ENCODE measurements at places on chromosomes 7 and 10.

DNA sequence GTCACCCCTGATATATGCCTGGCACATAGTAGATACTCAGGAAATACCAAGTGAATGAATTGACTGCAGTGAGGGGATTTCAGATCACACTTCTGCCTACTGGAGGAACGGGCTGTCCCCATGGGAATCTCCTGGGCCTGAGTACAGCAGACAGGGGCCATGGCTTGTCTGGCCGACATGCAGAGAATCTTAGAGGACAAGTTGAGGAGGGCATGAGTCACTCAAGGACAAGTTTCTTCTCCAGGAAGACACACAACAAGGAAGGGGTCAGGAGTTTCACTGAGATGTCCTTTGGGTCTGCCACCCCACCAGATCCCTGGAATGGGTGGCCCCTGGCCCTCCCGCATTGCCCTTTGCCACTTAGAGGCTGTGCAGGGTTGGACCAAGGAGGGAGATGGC lies 20.7 kb downstream of the PLPP4 start:
- DNase-seq: no peak

DNA sequence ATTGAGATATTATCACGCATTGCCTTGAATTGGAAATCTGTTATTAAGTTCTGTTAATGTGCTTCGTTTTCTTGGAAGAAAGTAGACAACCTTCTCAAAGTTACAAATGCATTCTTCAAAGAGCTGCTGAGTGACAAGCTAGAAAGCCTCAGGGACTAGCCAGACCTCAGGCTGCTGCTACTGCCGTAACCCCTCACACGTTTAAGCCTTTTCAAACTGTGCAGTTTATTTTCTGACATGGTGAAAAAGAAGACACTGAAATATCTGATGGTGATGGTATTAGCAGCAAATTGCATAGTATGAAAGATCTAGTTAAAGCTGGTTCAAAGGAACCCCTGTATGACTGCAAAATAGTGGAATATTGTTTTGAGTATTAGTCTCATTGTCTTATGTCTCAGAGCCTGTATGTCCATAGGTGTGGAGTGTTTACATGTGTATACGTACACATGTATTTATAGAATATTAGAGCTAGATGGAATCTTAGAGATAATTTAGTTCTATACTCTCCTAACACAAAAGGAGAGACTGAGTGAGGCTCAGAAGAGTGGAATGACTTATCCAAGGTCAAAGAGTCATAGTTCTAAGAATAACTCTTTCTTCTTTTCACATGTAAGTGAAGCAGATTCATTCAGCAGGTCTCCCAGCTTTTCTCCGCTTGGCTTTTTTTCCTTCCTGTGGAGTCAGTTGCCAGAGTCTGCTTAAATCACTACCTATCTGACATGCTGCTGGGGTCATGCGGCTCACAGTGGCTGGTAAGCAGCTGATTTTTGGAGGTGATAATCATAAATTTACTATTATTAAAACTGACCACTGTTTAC lies 431.9 kb downstream of the PLXDC2 start:
- DNase-seq: no peak

GRCh38 chr7:77833136-77833535 lies 34.6 kb downstream of the PHTF2 start:
- DNase-seq: no peak

- DNase-seq: no peak
Observed at GRCh38 chr10:44258460-44259089, 126.3 kb downstream of the CXCL12 start.

GRCh38 chr7:26200038-26200443 lies 505 bp downstream of the HNRNPA2B1 start:
- peak; percentile 73 for DNase-seq

DNA sequence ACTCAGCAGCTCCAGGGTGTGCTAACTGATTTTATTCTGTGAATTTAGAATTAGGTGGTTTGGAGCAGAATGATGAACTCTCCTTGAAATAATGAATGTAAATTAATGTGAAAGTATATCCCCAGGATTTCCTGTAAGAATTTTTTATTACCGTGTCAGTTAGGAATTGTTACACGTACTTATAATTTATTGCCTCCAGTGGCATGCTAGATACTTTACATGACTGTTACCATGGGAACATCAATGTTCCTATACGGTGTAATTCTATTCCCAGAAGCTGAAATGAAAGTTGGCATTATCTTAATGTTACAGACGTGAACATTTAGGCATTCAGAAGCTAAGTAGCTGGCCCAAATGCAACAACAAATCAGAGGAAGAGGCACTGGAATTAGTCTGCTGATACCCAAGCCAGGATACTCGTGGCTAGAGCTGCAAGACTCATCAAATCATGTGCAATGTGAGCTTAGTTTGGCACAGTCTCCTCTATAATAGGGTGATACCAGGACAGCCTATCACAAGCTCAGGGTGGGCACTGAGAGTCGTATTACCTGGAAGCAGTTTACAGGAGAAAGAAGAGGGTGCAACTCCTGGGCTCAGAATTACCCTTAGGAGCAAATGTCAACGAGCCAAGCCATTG lies 30.0 kb upstream of the PRKAR2B start:
- no peak for DNase-seq

DNA sequence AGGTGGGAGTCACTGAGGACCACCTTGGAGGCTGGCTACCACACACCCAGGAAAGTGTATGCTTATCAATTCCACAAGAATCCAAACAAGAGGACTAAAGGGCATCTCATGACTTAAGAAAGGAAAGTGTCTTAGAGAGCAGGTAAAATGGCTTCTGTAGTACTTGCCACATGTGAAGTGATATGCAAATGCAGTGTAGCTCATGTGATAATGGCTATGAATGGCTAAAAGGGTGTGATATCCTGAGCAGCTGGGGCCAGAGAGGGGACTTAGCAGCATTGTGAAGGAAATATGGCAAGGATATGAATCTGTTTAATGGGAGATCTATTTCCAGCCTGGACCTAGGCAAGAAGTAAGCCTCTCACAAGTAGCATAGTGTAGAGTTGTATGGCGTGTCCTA lies 90.5 kb downstream of the BUB3 start:
- no peak for DNase-seq

- no peak for DNase-seq
Observed at GRCh38 chr10:70433581-70434280, 7.8 kb downstream of the NODAL start.

GRCh38 chr7:16416289-16417282 lies 4.8 kb downstream of the CRPPA start:
- no peak for DNase-seq

DNA sequence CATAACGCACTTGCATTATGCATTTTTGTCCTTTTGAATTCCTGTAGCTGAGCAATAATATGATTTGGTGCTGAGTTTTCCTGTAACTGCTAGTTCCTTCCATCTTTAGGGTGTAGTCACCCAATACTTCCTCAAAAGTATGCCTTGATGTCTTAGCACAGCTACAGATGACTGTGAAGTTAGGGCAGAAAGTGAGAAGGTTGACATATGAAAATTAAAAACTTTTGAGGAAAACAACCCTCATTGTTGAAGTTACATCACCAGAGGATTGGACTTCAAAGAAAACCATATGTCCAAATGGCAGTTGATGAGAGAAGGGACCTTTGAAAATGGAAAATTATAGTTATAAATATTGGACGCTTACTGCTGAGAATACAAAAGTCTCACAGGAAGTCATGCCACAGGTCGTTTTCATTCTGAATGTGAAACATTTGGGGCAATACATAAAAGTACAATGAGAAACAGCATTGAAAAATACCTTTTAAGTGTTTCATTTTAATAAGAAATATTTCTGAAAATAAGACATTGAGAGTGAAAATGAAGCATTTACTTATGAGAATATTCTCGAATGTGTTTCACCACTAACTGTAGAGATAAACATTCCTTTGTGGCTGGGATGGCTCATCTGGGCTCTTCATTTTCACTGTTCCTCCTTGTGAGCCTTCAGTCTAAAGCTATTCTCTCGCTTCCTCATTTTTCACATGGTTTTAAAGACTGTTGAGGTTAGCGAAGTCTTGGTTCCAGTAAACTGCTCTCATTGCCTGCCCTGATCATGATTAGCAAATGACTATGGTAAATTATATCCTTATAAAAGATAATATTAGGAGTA lies 61.4 kb upstream of the NME8 start:
- DNase-seq: no peak

DNA sequence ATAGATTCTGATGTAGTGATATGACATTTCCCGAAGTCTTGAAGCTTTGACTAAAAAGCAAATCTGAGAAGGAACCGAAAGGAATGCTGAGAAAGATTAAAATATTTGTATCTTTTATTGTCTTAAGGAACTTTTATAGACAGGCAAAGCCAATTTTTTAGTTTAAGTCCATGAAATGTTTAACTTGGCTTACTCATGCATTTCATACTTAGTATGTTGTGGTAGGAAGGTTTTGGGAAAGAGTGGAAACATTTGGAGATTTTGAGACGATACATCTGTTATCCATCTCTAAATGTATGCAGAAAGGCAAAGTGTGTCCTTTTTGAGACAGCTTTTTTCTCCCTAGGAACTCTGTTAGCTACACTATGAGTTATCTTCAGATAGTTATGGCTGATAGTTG lies 10.1 kb downstream of the TBC1D12 start:
- DNase-seq: no peak

DNA sequence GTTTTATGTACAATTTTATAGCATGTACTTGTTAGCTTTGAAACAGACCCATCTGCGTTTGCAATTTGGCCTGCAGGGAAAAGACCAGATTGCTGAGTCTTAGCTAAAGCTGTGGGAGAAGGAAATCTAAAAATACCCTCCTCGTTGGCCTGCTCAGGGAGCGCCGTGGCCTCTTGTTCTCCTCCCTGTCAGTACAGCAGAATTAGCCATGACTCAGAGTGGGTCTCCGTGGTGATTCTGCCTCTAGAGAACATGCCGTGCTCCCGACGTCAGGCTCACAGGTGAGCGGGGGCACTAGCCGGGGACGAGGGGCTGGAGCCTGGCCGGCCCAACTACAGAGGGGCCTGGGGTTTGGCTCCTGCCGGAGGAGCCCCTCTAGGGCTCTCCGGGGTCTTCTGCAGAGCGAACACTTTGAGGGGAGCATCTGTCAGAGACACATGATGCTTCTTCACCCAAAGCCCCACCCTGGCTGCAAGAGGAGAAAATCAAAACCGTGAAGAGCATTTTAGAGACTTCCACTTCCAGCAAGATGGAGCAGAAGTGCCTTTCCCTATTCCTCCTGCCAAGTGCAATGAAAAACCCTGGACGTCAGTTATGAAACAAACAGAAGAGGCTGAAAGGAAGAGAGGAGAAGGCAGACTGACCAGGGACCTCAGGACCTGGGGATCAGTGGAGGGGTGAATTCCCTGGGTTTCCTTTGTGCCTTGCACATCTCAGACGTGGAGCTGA lies 98.9 kb downstream of the LHPP start:
- no peak for DNase-seq

DNA sequence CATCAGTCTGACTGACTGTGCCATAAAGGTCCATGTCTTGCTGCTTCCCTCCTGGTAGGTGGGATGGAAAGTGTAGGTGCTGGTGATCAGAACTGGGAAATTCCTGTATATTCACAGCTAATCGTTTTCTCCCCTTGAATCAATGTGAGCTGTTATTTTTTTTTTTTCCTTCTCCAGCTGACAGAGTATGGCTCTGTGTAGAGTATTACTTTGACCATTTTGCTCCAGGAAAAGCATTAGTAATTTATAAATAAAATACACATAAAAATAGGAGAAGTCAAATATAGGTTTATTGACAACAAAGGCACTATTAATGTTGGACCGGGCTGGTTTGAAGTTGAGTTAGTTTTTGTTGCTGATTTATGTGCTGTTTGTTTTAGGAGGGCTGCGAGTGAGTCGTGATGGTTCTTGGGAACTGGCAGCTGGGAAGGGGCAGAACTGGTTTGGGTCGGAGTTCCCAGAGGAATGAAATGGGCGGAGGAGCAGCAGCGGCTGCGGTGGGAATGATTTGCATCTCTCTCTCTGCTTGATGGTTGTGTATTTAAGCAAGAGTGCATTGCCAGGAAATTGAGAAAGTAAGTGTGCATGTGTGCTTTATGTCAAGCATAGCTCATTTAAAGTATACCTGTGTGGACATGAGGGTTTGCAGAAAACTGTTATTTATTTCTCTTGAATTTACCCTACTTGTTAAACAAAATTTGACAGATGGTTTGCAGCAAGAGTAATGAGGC lies 80.9 kb downstream of the LRMDA start:
- DNase-seq: no peak

DNA sequence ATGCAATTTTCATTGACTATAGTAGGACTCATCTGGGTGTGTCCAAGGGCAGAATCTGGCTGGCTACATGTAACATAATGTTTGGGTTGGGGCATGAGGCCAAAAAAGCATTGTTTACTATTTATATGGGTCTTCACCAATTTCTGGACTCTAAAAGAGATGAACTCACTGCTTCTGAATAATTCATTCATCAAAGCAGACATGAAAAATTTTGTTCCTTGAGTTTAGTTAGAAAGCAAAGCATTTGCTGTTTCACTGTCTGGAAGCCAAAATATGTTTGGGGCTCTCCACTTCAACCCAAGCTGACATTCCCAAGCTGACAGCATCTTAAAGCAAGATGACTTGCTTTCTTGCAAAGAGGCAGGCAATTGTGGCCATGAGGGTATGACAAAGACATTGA lies 670.6 kb downstream of the SUGCT start:
- DNase-seq: no peak

DNA sequence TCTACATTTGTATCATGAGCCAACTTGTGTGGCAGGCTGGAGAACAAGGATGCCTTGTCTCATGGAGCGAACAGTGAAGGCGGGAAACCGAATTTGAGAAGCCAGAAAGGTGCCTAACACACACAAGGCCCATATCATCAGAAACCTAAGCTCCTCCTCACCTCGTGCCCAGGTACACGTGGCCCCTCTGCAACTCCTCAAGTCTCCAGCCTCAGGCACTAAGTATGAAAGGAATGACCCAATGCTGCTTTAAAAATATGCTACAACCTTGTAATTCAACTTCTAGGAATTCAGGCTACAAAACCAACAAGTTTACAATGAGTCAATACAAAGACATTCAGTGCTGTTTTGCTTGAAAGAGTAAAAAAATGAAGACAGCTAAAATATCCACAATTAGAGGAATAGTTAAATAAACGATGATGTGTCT lies 95.7 kb downstream of the CDK6 start:
- no peak for DNase-seq

DNA sequence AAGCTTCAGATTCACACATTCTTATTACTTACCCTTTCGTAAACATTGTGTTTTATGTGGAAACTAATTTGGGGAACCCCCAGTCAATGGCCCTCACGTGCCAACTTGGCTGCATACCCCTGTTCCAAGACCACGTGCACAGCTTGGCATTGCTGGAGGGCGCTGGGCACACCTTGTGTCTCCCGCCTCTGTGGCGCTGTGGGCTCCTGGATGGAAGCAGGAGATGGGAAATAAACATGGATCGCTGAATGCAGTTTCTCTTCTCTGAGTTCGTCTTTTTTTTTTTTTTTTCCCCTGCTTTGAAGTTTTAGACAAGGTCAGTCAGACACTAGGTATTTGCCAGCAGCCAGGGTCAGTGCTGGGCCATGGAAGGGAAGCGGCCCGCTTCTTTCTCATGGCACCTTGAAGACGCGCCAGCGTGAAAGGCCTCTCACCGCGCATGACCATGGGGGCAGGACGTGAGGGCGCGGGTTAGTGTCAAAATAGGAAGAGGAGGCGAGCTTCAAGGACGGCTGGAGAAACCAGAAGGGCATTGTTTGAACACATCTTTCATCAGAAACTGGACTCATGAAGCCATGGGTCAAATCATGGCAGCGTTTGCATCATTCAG lies 27.3 kb downstream of the BNIP3 start:
- no peak for DNase-seq

All from activated naive CD4-positive, alpha-beta T cell treated with anti-CD3 and anti-CD28 coated beads, Interleukin-2, amount 50 U/mL, for 72 hours (primary cell).